T-helper 1 cell (primary cell): ENCODE measurements at places on chromosomes 3 and 15.

- no peak for DNase-seq
These were observed 141.3 kb downstream of the P2RY1 start for GRCh38 chr3:152976239-152976638.

DNA sequence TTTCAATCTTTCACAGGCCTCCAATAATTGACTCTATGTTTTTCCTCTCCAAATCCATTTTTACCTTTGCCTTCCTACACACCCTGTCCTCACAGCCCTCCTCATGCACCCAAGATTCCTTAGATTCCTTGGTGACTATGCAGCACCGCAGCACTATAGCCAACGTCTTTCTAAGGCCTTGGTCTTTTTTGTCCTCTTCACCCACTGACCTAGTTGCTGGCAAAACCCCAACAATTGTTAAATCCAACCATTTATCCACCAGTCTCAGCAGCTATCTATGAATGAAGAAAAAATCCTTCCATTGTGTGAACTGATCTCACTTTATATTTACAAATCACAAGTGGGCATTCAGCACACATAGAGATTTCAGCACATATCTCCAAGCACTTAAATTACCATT, 203.9 kb downstream of the VGLL3 start:
- no peak for DNase-seq

DNA sequence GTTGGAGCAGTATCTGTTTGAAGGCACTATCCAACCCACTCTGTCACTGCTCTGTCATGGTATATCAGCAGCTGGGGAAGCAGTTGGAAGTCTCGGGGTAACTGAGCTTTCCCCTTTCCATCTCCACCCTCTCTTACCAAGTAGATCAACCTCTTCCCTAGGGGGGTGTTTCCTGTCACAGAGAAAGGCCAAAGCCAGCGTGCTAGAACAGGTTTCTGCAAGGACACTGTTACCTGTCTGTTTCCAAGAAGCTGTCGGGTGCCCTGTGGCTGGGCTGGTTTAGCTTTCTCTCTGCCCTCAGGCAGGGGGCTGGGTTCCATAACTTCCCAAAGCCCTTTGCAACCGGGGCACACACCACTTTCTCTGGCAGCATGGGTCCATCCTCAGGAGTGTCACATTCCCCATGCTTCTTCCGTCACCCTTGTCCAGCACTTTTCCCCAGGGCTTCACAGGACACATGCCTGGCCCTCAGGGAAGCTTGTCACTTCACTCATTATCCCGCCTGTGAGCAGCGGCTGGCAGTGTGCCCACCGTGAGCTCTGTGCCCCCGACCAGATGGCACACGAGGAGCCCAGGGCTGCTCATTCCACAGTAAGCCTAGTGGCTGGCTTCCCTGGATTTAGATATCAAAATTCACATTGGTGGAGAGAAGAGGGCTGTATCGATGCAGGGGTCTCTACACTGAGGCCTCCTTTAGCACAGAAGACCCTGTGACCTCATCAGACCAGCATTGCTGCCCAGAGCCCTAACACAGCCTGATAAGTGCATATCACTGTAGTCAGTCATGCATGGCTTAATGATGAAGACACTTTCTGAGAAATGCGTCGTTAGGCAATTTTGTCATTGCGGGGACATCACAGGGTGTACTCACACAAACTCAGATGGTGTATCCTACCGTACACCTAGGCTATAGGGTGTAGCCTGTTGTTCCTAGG, 205.8 kb downstream of the SLCO3A1 start:
- no peak for DNase-seq

GRCh38 chr3:53941184-53941583, 49.5 kb upstream of the SELENOK start:
- DNase-seq: no peak

DNA sequence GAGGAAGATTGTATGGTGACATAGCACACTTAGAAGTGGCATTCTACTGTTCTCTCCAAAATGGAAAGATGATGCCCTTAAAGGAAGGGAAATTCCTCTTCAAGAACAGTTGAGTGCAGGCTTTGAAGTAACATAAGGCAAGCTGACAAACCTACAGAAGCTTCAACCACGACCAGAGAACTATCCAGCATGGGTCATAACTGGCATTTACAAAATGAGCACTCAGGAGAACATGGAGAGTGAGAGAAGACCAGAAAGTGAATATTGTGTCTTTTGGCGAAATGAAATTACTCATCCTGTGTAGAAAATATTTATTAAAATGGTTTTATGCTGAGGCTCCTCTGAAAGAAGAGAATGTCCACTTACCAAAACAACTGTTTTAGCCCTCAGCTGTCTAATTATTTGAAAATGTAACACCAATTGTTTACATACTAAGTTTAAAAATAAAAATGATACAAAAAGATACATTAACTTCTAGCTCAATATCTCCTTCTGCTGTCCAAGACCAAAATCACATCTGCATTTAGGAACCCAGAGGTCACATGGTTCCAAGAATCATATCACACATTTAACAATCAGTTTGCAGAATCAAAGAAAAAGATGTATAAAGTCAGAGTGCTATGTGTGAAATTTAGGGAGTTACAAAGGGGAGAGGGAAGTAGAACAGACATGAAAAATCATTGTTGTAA, 216.9 kb downstream of the ATP8B4 start:
- DNase-seq: no peak

DNA sequence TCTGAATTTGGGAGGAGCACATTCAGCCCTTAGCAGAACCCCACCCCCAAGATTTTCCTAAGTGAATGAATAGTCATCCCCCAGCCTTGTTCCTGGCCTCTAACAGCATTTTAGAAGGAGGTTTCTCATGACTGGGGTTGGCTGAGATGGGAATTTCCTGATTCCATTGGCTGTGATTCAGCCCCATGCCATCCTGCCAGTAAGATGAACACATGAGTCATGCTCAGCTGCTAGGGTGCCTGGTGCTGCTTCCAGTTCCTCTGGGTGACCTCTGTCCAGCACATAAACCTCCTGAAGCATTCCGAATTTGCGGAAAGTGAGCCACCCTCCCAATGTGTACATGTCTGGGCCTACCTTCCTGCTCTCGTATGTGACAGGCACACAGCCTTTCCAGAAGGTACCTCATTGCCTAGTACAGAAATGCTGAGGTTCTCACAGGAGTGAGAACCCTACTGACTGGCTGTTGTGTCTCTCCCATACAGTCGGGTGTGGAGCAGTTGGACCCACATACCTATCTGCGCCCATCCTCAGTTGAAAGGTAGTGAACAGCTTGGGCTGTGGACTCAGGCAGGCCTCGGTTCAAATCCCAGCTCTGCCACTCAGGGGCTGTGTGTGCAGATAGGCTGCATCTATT, 91.7 kb downstream of the APBA2 start:
- no peak for DNase-seq

DNA sequence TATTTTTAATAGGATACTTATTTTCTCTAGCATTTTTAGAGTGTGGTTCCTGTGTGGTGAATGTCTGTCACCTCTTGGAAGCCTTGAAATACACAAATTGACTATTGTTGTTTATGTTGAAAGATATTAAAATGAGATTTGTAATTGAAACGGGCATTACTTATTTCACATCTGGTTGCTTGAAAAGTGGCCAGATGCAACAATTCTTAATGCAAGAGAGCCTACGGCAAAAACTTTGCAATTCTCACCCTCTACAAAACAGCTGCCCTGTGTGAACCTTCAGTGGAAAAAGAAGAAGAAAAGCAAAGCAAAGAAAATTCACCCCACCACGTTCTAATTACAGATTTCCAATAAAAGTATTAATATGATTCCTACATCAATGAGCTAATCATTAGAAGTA, 46.6 kb downstream of the PPARG start:
- DNase-seq: no peak

DNA sequence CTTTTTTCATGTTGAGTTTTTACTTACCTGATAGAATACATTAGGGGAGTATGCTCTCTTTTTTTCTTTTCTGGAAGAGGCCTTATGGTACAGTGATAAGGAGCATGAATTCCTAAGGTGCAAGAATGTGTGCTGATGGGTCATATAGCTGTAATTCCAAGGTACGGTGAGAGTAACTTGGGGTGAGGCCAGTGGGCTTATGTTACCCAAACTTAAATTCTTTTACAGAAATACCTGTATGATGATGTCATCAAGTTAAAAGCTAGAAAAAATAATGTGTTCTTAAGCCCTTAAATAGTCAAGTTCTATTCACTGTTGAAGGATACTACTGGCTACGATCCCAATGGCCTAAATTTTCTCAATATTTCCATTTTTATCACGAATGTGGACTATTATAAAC, 111.2 kb downstream of the GMPS start:
- no peak for DNase-seq

DNA sequence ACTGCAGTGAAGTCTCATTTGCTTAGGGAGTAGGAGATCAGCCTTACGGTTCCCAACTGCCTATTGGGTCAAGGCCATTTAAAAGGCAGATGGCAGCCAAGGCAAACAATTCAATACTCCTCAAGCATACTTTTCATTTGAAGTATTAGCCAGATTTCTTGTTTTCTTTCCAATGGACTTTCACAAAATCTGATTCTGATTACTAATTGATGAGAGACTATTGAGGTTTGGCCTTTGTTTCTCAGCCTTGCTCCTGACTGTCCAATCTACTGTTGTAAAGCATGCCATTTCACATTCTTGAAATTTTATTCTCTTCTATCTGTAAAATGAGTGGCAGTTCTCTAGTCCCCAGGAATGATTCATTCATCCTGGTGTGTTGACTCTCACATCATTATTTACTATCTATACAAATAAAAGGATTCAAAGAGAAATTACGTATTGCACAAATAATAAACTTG, 166.2 kb upstream of the TGFBR2 start:
- no peak for DNase-seq

- DNase-seq: no peak
These were observed 204.2 kb downstream of the NFKBIZ start for GRCh38 chr3:102053375-102053989.

DNA sequence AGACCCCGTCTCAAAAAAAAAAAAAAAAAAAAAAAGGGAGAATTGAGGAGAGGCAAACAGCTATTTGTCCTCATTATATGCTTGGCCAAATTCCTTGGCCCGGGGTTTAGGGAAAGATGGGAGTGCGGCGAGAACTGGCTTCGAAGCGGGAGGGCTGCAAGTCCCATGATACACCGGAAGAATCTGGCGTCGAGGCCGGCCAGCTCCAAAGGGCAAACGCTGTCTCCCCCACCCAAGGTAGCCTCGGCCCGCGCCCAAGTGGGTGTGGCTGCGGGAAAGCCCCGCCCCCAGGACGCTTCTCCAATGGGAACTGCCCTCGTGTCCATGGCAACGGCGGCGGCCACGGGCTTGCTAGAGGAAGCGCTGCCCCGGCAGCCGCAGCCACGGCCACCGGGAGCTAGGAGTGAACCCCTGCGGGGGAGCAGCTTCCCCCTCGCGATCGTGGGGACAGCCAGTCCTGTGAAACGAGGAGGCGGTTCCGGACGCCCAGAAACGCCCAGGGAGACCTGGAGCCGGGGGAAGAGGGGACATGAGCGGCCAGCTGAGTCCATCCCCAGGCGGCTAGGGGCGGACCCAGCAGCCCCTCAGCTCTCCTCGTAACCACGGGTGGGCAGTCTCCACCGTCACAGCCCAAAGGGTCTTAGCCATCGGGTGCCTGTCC, at the start of gene TTLL13:
TSS of gene TTLL13 (plus strand) at position 354 of the 661 bp plus-strand sequence. CDS start 1,075 bp downstream, outside the sequence.
- peak; percentile 66 for DNase-seq

DNA sequence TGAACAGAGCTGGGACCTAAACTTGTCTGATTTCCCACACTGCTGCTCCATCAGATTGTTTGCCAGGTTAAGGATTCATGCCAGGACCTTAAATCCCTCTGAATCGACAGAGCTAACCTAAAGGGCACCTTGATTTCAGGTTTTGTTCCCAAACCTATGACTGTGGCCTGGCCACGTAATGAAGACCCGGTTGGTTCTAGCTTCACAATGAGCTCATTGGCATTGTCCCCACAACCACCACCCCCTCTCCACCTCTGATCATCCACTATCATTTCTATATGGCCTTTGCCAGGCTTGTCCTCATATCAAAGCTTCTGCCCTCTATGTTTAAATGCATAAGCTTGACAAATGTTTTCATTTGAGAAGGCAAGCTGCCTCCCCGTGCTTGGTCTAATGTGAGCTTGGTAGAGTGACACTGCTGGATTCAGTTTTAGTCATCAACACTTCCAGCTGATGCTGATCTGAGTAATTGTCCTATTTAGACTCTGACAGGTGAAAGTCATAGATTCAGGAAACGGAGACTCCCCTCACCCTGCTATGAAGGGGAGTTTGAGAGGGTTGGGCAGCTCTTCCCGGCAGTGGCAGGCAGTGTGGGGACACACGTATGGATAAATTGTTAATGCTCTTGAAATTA, 407.1 kb upstream of the CFAP20DC start:
- peak; percentile 88 for DNase-seq

DNA sequence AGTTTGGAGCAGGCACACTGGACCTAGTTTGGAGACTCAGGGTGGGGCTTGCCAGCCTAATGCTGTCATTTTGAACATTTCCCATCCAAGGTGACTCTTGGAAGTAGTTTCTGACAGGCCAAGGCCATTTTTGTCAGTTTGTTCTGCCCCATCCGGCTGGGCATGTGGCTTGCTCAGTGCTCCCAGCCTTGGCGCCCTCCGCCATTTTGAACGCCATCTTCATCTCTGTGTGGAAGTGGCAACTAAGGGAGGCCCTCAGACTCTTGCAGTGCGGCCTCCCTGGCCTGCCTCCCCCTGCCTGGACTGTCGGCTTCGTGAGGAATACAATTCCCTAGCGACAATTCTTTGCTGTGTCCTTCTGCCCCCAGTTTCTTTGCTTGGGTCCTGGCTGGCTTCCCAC, 150.6 kb upstream of the RGMA start:
- no peak for DNase-seq

DNA sequence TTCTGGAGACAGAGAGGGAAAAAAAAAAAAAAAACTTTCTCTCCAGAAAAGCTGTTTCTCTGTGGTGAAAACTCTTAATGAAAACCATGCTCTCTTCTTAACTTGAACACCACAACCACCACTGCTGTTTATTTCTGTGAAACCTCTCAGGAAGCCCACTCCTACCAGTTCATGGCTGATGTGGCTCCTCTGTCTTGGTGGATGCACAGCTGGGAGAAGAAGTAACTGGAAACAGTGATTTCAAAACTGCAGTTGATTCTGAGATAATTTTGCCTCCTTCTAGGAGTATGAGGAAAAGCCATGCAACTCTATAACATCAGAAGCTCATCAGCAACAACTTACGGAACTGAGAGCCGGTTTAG, 40.2 kb upstream of the PYGO1 start:
- no peak for DNase-seq
